ENCODE measurements at places on chromosomes 16 and 17.

- no peaks in the 10 kb centered on the region for H3K27me3 ChIP-seq
- no peaks in the 10 kb centered on the region for H3K4me1 ChIP-seq
- no peak for DNase-seq
Observed at GRCh38 chr16:89280546-89281188, 63.2 kb downstream of the ZNF778 start.

DNA sequence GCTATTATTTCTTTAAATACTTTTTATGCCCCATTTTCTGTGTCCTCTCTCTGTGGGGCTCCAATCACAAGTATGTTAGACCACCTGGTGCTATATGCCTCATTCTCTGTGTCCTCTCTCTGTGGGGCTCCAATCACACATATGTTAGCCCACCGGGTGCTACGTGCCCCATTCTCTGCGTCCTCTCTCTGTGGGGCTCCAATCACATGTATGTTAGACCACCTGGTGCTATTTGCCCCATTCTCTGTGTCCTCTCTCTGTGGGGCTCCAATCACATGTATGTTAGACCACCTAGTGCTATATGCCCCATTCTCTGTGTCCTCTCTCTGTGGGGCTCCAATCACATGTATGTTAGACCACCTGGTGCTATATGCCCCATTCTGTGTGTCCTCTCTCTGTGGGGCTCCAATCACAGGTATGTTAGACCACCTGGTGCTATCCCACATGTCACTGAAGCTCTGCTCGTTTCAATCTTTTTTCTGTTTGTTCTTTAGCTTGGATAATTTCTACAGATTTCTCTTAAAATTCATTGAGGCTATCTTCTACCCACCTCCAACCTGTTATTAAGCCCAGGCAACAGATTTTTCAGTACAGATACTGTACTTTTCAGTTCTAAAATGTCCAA is 28.2 kb downstream of the LMF1 start:
- no peaks in the 10 kb centered on the region for H3K27me3 ChIP-seq
- H3K4me1 ChIP-seq: no peaks in the 10 kb centered on the region
- H3K27ac ChIP-seq: no peak overlapping the region
- no peak overlapping the region for H3K4me3 ChIP-seq
- DNase-seq: no peak

DNA sequence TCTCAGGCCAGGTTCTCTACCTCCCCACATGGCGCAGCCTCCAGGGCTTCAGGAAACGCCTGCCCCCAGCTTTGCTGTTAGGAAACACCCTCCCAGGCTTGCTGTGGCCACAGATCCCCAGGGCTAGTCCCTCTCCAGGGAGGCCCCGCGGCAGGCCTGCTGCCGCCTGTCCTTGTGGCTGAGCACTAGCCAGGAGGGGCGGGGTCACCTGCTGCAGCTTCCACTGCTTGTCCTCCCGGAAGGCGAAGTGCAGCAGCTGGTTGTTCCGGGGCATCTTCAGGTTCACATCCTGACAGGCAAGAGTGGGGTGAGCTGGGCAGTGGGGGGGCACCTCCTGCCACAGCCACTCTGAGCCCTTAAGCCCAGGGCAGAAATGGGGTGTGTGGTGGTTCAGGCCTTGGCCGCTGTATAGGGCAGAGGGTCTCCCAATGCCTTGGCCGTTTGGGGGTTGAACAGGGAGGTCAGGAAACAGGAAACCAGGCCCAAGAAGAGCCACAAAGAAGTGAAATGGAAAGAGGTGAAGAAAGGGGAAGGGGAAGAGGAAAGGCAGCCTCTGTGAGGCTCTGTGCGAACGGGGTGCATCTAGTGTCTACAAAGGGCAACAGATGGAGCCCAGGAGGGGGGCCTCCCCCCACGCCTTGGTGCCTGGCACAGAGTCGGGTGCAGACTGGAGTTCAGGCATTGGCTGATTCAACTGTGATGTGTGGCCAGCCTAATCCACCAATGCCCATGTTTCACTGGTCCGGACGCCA is 2.0 kb downstream of the ROGDI start:
- no peaks in the 10 kb centered on the region for H3K36me3 ChIP-seq
- H3K27me3 ChIP-seq: no peaks in the 10 kb centered on the region
- H3K4me1 ChIP-seq: no peaks in the 10 kb centered on the region

DNA sequence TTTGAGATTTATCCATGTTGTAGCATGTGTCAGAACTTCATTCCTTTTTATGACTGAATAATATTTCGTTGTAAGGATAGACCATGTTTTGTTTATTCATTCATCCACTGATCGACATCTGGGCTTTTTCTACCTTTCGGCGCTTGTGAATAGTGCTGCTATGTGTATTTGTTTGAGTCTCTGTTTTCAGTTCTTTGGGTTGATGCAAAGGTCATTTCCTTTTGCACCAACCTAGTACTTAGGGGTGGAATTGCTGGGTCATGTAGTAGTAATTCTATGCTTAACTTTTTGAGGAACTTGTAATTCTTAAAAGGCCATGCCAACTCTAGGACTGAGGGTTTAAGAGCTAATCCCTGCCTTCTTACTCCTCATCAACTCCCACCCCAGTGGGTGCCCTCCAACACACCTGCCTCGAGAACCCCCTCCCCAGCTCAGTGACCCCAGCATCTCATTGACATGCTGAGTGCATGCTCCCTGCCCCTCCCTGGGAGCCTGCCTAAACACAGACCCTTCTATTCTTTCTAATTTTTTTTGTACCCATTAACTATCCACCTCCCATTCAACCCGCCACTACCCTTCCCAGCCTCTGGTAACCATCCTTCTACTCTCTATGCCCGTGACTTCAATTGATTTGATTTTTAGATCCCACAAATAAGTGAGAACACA is 51.2 kb downstream of the ABAT start:
- H3K27ac ChIP-seq: no peak overlapping the region
- H3K4me1 ChIP-seq: no peaks in the 10 kb centered on the region
- H3K36me3 ChIP-seq: no peaks in the 10 kb centered on the region
- no peak for DNase-seq

DNA sequence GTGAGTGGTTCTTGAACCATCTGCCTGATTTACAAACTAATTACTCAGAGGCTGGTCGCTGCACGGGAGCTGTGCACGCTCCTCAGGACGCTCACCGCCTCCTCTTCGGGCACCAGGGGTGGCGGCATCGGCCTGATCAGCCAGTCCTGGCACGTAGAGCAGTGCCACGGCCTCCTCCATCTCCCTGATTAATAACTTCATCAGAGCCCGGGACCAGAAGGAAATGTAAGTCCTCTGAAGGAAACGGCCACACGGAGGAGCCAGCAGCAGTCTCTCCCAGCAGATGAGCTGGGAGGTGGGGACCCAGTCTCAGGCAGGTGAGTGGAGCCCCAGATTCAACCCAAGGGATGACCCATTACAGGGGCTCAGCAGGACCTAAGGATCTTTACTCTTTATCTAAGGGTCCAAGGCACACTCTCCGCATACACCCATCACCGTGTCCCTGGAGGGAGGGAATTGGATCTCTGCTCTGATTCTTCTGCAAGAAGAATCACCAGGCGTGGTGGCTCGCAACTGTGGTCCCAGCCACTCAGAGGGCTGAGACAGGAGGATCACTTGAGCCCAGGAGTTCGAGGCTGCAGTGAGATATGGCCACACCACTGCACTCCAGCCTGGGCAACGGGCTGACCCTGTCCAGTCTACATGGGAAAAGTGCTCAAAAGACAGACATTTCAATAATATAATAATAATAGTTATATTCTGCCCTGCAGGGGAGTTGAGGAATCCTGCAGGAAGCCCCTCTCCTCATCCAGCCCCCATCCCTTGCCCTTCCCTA is 366.5 kb downstream of the SEC14L1 start:
- H3K27me3 ChIP-seq: no peaks in the 10 kb centered on the region
- no peaks in the 10 kb centered on the region for H3K36me3 ChIP-seq
- peak; percentile 35 for DNase-seq
- no peaks in the 10 kb centered on the region for H3K4me1 ChIP-seq

DNA sequence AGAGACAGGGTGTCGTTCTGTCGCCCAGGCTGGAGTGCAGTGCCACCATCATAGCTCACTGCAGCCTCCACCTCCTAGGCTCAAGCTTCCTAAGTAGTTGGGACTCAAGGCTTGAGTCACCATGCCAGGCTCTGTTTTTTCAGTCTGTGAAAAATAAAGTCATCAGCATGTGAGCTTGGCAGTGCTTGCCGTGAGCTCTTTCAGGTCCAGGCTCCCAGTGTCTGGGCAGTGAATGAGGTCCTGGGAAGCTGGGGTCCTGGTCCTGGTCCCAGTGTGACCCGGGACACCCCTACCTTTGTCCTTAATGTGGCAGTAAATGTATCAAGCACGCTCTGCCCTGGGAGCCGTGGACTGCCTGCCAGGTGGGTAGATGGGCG is 22.9 kb upstream of the RPL13 start:
- no peak overlapping the region for H3K27ac ChIP-seq
- H3K4me3 ChIP-seq: no peak overlapping the region
- no peak for DNase-seq
- H3K4me1 ChIP-seq: no peaks in the 10 kb centered on the region
- H3K27me3 ChIP-seq: no peaks in the 10 kb centered on the region
- no peaks in the 10 kb centered on the region for H3K36me3 ChIP-seq

- peaks cover 51% of the 10 kb centered on the region for H3K27me3 ChIP-seq
- DNase-seq: no peak
- no peaks in the 10 kb centered on the region for H3K4me1 ChIP-seq
- H3K36me3 ChIP-seq: no peaks in the 10 kb centered on the region
- H3K27ac ChIP-seq: no peak overlapping the region
- H3K4me3 ChIP-seq: no peak overlapping the region
Observed at GRCh38 chr16:54935266-54935968, 4.8 kb downstream of the IRX5 start.

GRCh38 chr17:68628576-68628957 is 27.4 kb upstream of the FAM20A start:
- DNase-seq: no peak
- no peaks in the 10 kb centered on the region for H3K4me1 ChIP-seq
- H3K36me3 ChIP-seq: no peaks in the 10 kb centered on the region
- H3K27ac ChIP-seq: no peak overlapping the region

DNA sequence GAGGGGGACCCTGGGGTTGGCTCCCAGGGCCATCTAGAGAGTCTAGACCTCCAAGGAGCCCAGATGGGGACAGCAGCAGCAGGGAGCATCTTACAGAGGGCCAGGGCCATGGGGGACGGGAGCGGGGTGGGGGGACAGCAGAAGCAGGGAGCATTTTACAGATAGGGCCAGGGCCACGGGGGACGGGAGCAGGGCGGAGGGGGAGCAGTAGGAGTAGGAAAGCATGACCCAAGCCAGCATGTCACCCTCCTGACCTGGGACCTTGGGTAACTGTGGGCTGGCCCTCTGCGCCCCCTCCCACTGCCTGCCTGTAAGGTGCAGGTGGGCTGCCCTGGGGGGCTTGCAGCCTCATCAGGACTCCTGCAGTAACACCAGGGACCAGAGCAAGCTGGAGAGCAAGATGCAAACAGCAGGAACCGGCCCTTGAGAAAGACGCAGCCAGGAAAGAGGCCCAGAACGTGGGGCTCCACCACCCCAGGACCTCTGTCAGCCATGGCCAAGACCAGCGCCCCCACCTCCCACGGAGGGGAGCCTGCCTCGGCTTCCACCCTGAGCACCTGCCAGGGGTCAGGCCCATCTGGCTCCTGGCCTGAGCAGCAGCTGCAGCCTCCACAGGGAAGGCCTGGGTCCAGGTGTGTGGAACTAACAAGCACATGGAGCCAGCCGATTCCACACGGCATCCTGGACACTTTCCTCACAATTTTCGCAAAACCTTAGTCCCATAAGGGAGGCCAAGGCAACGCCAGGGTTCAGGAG is 2.4 kb downstream of the ZNF598 start:
- no peak overlapping the region for H3K4me3 ChIP-seq
- H3K27me3 ChIP-seq: no peaks in the 10 kb centered on the region
- DNase-seq: no peak
- H3K4me1 ChIP-seq: peaks cover 36% of the 10 kb centered on the region
- H3K36me3 ChIP-seq: no peaks in the 10 kb centered on the region

DNA sequence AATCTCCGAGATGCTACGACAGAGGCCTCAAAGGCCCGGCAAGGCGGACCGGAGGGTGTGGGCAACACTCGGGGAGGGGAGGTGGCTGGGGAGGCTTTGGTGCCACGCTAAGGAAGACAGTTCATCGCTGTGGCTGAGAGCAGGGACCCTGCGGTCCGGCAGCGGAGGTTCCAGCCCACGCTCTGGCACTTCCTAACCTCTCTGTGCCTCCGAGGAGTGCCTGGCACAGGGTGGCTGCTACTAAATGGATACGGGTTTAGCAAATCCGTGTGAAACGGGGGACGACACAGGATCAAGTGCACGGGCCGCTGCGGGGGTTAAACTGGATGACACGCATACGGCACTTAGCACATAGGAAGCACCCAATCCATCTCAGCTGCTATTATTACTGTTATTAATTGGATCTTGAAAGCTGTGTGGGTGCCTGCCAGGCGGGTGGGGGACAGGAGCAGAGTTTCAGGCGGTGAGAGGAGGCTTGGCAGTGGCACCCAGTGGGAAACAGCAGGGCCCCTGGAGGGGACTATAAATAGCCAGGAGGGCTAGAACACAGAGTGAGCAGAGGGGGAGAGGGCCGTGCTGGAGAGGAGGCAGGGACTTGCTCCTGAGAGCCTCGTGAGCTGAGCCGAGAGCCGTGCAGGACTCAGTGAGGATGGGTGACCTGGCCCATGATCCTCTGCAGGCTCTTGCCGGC is 45.0 kb downstream of the ABR start:
- no peaks in the 10 kb centered on the region for H3K36me3 ChIP-seq
- H3K4me1 ChIP-seq: no peaks in the 10 kb centered on the region
- no peak for DNase-seq
- H3K27ac ChIP-seq: no peak overlapping the region
- no peak overlapping the region for H3K4me3 ChIP-seq
- H3K27me3 ChIP-seq: no peaks in the 10 kb centered on the region

GRCh38 chr17:50130559-50131305 is 772 bp upstream of the SAMD14 start:
- no peak overlapping the region for H3K4me3 ChIP-seq
- H3K27ac ChIP-seq: no peak overlapping the region
- H3K36me3 ChIP-seq: no peaks in the 10 kb centered on the region
- H3K27me3 ChIP-seq: no peaks in the 10 kb centered on the region

DNA sequence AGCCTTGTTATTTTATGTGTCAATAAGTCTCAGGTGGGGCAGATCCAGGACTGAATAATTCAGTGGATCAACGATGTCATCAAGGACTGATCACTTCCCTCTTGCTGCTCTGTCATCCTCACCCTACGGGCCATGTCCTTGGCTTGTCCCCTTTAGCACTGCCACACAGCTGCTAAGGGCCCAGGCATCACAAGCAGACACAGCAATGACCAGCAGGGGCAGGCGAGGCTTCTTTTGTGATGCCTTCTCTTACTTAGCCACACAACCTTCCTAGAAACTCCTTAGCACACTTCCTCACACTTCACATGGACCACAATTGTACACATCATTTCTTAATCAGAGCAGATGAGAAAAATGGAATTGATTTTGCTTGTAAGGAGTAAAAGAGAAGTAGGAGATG is 356.3 kb upstream of the SOX9 start:
- H3K4me1 ChIP-seq: no peaks in the 10 kb centered on the region
- no peak for DNase-seq
- no peak overlapping the region for H3K27ac ChIP-seq
- no peaks in the 10 kb centered on the region for H3K36me3 ChIP-seq
- H3K4me3 ChIP-seq: no peak overlapping the region

GRCh38 chr17:58840820-58841612 is 85.4 kb downstream of the PPM1E start:
- H3K36me3 ChIP-seq: no peaks in the 10 kb centered on the region
- H3K27ac ChIP-seq: no peak overlapping the region
- DNase-seq: no peak
- no peak overlapping the region for H3K4me3 ChIP-seq
- no peaks in the 10 kb centered on the region for H3K4me1 ChIP-seq

GRCh38 chr17:72726936-72727335 is 365.6 kb downstream of the SLC39A11 start:
- no peaks in the 10 kb centered on the region for H3K4me1 ChIP-seq
- H3K27me3 ChIP-seq: no peaks in the 10 kb centered on the region
- no peak overlapping the region for H3K4me3 ChIP-seq
- H3K27ac ChIP-seq: no peak overlapping the region
- H3K36me3 ChIP-seq: no peaks in the 10 kb centered on the region
